ENCODE measurements at places on chromosomes 2 and 18.

- DNase-seq: no peak
Measured at GRCh38 chr2:156466739-156467405, 30.7 kb downstream of the GPD2 start.

GRCh38 chr2:98776136-98776535, 45.2 kb upstream of the MGAT4A start:
- no peak for DNase-seq

DNA sequence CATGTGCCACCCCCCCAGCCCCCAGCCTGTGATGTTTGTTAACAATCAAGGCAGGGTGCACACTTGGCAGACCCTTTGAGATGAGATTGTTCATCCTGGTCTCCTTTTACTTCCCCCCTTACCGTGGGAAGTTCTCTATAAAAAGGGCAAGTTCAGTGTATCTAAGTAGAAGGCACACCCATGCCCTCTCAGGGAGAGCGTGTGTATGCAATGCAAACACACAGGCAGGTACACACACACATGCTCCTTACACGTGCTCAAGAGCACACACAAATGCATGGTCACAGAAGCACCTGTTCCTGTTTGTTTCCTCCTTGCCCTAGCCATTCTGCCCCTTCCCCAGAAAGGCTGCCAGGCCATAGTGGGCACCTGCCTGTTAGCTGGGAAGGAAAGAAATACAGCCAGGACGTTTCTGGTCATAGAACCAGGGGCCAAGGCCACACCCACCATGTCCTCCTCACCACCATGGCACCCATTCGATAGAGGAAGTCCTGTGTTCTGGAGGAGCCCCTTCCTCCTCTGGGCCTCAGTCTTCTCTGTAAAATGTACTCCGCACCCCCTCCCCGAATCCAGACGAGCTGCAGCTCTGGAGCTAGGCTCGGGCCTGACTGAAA, 3.1 kb downstream of the ATOH8 start:
- no peak for DNase-seq

GRCh38 chr2:85718009-85718391, 23.8 kb downstream of the GNLY start:
- DNase-seq: no peak

- DNase-seq: no peak
Measured at GRCh38 chr18:8303151-8303755, 306.0 kb upstream of the RAB12 start.

DNA sequence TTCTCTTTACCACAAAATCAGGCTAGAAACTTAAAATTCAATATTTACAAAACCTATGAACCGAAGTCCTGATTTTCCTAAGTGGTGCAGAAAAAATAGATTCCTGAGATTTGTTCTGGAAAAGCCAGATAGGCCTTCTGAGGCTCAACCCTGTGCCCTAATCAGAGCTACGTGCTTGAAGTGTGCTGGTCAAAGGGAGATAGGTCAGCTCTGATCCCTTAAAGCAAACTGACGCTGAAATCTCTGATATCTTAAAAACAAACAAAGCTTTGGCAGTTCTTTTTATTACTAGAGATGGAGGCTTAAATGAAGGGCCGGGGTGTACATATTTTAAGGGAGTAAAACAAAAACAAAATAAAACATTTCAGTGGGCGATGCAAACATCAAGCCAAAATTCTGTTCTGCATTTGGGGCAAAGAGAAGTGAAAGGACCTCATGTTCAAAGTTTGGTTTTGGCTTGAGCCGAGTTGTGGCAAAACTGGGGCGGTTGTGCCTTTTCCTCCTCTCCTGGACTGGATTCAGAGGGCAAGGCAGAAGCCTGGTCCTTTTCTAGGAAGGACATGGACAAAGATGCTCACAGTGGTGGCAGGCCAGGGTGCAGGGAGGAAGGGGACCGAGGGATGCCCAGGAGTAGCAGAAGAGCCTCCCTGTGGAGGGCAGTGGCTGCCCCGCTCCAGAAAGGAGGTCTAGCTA, 295.0 kb downstream of the CDCA7 start:
- no peak for DNase-seq

GRCh38 chr18:41343808-41344207, 611.2 kb upstream of the PIK3C3 start:
- DNase-seq: no peak

GRCh38 chr18:52694804-52695203, 354.8 kb downstream of the DCC start:
- DNase-seq: no peak

DNA sequence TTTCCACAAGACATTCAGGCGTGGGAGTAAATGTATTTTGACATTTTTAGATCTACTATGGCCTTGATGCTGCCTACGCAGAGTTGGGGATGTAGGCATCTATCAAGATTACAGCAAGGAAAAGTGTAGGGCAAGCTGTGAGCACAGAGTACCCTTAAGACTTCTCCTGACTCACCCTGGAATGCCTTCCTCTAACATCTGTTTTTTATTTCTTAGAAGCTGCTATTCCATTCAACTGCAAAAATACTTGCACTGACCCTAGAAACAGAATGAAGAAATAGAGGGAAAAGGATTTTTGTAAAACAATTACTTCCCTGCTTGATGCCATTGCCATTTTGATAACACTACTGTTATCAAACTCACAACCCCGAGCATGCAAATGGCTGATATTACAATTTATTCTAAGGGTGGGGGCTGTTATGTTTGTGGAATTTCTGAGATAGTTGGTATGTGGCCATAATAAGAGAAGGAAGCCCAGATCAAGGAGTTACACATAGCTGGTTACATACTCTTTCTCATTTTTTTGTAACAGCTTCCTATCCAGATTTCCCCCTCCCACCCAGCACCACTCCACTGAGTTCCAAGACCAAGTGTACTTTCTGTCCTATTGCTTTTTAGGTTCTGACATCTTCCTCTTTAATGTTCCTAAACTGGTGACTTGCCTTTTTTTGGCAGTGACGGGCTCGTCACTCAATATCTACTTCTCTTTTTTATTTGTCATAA, 6.0 kb upstream of the ROCK1 start:
- no peak for DNase-seq

GRCh38 chr2:41111836-41112627, 660.1 kb upstream of the SLC8A1 start:
- DNase-seq: no peak

DNA sequence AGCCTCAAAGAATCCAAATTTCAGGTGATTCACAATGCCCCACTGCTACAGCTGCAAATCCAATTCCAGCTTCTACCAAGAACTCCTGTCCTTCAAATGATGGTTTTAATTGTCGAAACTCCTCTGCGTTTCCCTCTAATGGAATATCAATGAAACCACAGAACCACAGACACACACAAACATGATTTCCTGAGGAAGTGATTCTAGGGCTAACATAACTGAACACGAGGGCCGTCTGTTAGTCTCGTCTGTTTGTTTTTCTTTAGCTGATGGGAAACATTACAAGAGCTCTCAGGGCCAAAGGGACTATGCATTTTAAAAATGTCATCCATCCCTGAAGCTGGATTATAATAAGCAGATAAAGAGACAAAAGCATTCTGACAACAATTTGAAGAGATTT, 59.4 kb downstream of the RNF152 start:
- no peak for DNase-seq

All from CD4-positive, alpha-beta T cell treated with Interleukin-2 at 100 ng/mL for 4 hours (primary cell).